ENCODE measurements at places on chromosomes 5 and 9. TPM values are rescaled to one million over a fixed set of nuclear protein-coding genes. Genes with fewer than 3 reads are reported as not detected.

The CAPSL gene
- total RNA-seq: not detected

The LCN9 gene
- total RNA-seq: not detected

The GNAQ gene
- total RNA-seq: 72.8 TPM

The KCNMB1 gene
- total RNA-seq: 0.29 TPM

The RAB3C gene
- 36.2 TPM for total RNA-seq

The TEX48 gene
- not detected for total RNA-seq

The PCDHAC2 gene
- total RNA-seq: 6.0 TPM

The ATP6V1G1 gene
- total RNA-seq: 156 TPM
